ENCODE measurements at places on chromosomes 12 and 14.

- no peak for DNase-seq
These were observed 332.3 kb downstream of the TMEM121 start for GRCh38 chr14:105858676-105859025.

DNA sequence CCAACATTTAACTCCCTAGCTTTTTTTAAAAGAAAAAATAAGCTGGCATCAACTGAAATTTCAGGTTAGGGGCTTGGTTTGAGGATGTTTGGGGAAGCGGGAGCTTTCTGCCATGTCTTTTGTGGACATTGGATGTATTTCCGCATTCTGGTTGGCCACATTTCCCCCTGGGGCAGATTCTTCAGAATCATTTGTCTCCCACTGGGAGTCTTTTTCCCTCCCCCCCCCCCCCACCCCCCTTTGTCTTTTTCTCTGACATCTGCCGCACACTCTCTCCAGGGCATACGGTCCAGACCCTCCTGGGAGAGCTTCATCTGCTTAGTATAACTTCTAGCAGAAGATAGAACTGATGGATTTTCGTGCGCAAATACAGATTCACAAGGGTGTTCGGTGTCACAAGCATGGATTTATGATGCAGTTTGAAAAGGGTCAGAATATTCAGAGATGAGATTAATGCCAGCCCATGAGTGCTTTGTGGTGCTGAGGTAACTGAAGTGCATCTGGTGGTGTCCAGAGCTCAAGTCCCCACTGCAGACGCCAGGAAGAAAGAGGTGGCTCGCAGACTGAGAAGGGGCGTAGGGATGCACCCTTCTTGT, 40.2 kb downstream of the ETV6 start:
- no peak for DNase-seq

- DNase-seq: no peak
These were observed 6.0 kb upstream of the NUDT14 start for GRCh38 chr14:105187116-105187515.

- no peak for DNase-seq
These were observed 1.8 kb downstream of the LRIG3 start for GRCh38 chr12:58918469-58918844.

DNA sequence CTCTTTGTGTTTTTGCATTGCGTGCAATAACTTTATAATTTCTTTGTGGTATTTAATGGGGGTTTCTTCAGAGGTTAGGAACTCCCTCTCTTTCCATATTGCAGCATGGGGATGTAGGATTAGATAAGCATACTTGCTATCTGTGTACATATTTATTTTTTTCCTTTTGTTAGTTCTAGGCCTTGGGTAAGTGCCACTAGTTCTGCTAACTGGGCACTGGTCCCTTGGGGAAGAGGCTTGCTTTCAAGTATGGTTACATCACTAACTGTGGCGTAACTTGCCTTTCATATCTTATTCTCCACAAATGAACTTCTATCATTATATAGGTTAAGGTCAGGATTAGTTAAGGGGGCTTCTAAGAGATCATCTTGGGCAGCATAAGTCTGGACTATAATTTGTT, 31.5 kb upstream of the SLCO1B3 start:
- DNase-seq: no peak

- DNase-seq: peak; percentile 60
These were observed 271.6 kb upstream of the PLEKHG7 start for GRCh38 chr12:92431146-92431545.

DNA sequence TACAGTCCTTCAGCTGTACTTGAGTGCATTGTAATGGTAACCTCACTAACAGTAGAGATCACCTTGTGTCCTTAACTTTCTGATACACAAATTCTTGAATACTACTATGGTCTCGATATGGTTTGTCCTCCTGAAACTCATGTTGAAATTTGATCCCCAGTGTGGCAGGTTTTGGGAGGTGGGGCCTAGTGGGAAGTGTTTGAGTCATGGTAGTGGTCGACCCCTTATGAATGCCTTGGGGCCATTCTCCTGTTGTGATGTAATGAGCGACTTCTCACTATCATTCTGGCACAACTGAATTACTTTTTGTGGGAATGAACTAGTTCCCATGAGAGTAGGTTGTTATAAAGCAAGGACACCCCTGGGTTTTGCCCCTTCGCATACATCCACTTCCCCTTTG, 52.3 kb downstream of the IPO8 start:
- DNase-seq: no peak

DNA sequence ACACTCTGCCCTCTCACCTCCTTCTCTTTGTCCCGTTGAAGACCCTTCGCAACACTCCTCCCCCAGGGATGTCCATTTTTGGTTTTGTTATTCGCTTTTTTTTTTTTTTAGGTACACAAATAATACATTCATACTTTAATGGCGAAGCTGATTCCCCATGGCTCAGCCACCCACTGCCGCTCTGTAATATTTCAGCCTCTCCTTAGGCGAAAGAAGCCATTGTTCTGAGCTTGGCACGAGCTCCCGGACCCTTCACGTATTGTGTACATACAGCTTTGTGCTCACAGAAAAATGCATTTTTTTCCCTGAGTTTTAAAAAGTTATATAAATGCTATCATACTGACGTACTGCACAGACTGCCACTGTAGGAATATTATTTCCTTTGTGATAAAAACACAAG, 115.0 kb downstream of the TMEM132C start:
- no peak for DNase-seq

DNA sequence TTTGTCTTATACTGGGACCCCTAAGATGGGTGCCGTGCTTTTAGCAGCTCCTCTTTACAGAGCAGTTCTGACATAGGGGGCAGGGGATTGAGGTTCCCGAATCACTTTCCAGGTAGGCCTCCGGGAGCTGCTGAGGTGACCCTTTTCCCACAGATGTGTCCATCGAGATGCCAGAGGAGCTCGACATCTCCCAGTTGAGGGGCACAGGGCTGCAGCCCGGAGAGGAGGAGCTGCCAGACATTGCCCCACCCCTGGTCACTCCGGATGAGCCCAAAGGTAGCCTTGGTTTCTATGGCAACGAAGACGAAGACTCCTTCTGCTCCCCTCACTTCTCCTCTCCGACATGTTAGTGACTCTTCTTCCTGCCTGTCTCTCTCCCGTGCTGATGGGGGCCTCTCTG, 4.3 kb upstream of the TPI1 start:
- no peak for DNase-seq

DNA sequence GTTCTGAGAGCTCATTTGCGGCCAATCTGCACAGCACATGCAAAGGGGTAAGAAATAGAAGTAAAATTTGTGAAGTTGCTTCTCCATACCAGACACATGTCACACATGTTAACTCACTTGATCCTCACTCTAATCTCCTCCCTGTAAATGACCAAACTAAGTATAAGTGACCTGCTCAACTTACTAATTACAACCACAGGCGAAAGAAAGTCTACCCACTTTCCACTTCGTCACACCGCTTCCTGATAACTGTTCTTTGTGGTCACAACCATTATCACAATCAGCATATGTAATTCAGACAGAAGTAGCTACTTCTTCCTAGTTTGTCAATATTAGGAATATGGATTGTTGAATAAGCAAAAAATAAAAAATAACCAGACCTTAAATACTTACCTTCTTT, 293.7 kb upstream of the CLEC14A start:
- no peak for DNase-seq

- DNase-seq: no peak
These were observed 268.8 kb downstream of the ADGRD1 start for GRCh38 chr12:131222329-131223139.

- no peak for DNase-seq
These were observed 57.6 kb upstream of the SEL1L start for GRCh38 chr14:81591266-81591665.

DNA sequence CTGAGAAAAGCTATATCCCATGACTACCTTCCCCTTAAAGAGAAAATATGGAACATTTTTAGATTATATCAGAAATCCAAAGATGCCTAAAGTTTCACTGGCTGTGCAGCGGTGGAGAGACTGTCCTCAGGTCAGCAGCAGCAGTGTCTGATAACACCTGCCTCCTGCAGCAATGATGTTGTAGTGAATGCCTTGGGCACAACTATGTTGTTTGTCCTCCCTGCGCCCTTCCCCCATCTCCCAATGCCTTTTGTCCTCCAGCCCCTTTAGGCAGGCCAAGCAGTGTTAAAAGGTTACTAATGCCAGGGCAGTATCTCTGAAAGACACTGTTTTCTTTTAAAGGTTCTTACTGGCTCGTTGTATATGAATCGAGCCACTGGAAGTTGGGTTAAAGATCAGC, 13.2 kb downstream of the RTRAF start:
- DNase-seq: no peak

- DNase-seq: no peak
These were observed 30.3 kb upstream of the WDR89 start for GRCh38 chr14:63671987-63672386.

DNA sequence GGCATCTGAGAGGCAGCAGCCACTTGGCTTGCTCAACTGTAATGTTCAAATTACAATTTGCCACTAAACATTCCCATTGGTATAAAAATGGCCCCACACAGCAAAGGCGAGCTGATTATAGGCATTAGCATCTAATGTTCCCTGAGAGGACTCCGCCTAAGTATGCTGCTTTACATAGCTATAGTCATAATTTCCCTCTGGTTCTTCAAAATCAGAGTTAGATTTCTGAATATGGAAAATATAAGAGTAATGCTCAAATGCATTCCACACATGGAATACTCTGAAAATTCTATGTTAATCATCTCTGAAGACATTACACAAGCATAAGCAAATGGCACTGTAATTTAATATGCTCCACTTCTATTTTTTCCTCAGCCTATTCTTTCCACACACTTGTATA, 83.7 kb upstream of the BTG1 start:
- DNase-seq: no peak

DNA sequence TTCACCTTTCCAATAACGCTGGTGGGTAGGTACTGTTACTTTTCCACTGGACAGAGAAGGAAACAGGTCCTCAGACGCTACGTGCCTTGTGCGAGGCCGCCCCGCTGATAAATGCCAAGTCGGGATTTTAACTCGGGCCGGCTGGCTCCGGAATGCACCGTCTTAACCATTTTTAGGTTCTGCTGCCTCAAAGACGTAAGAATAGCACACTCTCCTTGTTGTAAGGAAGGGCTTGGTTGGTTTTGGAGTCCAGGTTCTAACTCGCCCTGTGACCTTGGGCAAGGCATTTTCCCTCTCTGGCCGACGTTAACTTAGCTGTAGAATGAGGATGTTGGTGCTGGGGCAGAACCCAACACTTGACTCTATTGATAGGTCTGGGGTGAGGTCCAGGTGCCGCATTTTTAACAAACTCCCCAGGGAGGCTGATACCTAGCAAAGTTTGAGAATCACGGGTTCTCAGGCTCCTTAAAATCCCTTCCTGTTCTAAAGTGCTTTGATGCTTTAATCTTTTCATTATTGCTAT, 814 bp downstream of the ANKRD13A start:
- peak; percentile 68 for DNase-seq

- DNase-seq: no peak
These were observed 3.6 kb downstream of the SLC4A8 start for GRCh38 chr12:51428256-51428655.

GRCh38 chr12:29844667-29845066, 60.9 kb upstream of the TMTC1 start:
- no peak for DNase-seq

DNA sequence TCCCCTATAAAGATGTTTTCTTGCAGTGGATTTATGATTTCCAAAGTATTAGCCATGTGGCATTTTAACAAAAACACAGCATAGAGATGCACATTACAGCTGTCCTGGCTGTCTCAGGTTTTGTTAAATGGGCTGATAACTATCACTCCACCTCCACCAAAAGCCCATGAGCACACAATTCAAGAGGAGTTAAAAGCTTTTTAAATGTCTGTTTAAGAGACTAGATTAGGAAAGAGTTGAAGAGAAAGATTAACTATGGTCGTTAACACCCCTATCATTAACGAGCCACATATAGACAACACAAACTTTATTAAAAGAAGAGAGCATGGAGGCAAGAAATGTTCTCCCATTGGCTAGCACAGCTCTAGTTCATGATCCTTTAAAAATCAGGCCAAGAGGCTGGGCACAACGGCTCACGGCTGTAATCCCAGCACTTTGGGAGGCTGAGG, 14.5 kb downstream of the CBX5 start:
- no peak for DNase-seq

GRCh38 chr14:85471744-85472143, 58.2 kb upstream of the FLRT2 start:
- DNase-seq: no peak

DNA sequence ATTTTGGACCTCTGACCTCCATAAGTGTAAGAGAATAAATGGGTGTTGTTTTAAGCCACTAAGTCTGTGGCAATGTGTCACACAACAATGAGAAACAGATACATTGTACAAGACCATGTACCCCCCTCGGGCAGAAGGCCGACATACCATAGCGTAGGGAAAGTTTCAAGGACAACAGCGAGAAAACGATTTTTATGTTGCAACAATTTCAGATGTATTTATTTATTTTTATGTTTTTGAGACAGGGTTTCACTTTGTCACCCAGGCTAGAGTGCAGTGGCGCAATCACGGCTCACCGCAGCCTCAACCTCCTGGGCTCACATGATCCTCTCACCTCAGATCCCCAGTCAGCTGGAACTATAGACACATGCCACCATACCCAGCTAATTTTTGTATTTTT, 136.4 kb upstream of the NCOR2 start:
- no peak for DNase-seq

DNA sequence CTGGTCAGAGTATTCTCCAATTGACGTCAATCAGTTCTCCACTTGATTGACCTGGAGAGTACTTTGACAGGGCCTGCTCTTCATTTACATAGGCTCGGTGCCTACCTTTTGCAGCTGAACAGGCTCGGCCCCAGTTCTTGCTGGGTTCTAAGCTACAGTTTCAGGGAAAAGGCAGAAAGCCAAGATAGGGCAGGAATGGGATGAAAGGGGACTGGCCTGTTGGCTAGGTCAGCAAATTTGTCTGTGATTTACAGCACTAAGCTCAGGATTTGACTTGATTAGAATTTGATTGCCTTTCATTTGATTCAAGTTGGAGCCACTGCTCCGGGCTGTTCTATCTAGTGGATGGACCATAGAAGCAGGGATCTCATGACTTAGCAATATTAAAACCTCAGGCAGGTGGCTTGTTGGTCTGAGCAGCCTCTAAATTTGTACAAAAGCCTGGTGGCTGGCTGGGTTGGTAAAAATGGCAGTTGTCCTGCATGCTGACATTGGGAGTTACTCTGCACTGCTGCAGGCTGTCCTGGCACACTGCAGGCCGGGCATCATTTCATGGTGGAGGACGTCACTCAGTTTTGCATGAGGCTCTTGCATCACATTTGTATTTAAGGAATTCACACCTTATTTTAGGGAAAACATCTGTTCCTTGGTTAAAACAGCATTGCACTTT, 71.8 kb downstream of the BICD1 start:
- DNase-seq: no peak

DNA sequence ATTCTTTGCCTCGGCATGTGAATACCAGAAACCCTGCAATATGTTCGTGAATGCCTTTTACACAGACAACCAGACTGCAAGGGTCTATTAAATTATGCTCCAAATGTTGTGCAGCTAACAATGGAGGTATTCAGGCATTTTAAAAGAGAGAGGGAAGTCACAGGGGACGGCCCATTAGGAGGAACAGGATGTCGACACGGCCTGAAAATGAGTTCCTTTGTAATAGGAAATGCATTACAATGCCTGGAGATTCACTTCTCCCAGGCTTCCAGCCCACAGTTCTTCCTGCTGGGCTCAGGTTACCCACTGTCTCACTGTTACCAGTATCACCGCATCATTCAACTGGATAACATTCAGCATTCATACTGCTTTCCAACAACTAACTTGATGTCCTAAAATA, 2.5 kb downstream of the DUSP6 start:
- DNase-seq: peak; percentile 44

- no peak for DNase-seq
These were observed 18.2 kb downstream of the RTN1 start for GRCh38 chr14:59852350-59852749.

GRCh38 chr12:103667125-103667524, 80.1 kb downstream of the STAB2 start:
- no peak for DNase-seq

- DNase-seq: no peak
These were observed 88.5 kb upstream of the METAP2 start for GRCh38 chr12:95385246-95386035.
